Activated T-helper 1 cell treated with anti-CD3 and anti-CD28 coated beads, Interleukin-2, amount 50 U/mL, for 16 hours (primary cell): ENCODE measurements at places on chromosomes 6 and 20.

- DNase-seq, result no peak
Observed at GRCh38 chr6:152151920-152152319, 344.4 kb downstream of the ESR1 start.

DNA sequence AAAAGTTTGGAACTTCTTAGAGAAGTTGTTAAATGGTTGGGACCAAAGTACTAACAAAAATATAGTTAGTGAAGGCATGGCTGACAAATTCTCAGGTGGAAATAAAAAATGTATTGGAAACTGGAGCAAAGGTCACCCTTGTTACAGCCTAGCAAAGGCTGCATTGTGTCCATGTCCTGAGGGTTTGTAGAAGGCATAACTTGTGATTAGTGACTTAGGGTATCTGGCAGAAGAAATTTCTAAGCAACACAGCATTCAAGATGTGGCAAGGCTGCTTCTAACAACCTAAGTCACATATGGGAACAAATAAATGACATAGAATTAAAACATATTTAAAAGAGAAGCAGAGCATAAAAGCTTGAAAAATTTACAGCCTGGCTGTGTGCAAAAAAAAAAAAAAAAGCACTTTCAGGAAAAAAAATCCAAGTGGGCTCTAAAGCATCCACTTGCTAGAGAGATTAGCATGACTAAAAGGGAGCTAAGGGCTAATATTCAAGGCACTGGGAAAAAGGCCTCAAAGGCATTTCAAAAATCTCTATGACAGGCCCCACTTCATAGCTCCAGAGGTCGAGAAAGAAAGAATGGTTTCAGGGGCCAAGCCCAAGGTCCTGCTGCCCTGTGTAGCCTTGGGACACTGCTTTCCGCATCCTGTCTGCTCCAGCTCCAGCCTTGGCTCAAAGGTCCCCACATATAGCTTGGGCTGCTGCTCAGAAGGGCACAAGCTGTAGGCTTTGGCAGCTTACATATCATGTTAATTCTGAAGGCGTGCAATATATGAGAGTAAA is 453.2 kb upstream of the PTCHD4 start:
- DNase-seq, result no peak

- DNase-seq, result no peak
Observed at GRCh38 chr6:111183702-111184517, 96.6 kb downstream of the SLC16A10 start.

- peak; percentile 29 for DNase-seq
Observed at GRCh38 chr6:42960243-42961019, at the start of gene GNMT. TSS of gene GNMT (plus strand) at chr6:42960754. CDS start at chr6:42960768, 14 bp downstream.

DNA sequence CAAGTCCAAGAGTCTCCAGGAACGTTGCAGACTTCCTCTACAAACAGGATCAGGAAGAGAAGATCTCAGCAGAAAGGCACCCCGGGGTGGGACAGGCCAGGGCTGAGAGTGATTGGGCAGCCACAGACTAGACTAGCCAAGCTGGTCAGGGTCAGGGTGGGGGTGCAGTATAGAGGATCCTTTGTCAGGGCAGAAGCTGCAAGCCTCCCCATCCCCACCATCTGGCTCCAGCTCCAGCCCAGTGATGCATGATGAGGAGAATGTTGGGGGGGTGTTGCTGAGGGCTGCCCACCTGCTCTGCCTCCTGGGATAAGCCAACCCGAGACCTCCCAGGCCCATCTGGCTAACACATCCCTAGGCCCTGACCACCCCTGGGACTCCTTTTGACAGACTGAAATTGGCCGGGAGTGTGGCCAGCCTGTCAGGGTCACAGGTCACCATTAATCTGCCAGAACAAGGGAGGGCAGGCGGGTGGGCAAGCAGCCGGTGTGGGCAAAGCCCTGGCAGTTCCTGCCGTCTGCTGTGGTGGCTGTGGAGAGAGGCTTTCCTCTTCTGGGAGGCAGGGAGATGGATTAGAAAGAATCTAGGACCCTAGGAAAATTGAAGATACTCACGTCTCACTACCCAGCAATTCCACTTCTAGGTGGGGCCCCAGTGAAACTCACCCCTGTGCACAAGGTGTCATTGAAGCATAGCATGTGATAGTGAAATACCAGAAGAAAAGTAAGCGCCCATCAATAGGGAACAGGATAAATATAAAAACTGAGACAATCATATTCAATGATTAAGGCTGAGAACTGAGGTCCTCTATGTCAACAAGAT is 22.1 kb upstream of the SNTA1 start:
- DNase-seq, result no peak

DNA sequence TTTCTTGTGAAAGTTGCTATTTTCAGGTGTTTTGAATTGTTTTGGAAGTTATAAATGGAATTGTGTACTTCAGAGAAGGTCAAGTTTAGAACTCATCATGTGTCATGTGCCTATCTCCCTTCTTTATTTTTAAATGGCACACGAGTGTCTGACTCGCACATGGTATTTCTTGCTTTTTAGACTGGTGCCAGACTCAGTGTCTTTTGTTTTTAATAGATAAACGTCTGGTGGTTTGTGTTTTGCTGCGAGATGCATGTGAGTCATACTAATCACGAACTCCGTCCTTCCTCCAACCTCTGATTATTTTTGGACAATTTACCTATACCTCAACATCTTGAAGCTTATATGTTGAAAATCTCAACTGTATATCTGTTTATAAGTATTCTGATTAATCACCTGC is 292.1 kb downstream of the CDKAL1 start:
- no peak for DNase-seq

- DNase-seq, result no peak
Observed at GRCh38 chr6:13299403-13299821, 28.9 kb downstream of the TBC1D7 start.

DNA sequence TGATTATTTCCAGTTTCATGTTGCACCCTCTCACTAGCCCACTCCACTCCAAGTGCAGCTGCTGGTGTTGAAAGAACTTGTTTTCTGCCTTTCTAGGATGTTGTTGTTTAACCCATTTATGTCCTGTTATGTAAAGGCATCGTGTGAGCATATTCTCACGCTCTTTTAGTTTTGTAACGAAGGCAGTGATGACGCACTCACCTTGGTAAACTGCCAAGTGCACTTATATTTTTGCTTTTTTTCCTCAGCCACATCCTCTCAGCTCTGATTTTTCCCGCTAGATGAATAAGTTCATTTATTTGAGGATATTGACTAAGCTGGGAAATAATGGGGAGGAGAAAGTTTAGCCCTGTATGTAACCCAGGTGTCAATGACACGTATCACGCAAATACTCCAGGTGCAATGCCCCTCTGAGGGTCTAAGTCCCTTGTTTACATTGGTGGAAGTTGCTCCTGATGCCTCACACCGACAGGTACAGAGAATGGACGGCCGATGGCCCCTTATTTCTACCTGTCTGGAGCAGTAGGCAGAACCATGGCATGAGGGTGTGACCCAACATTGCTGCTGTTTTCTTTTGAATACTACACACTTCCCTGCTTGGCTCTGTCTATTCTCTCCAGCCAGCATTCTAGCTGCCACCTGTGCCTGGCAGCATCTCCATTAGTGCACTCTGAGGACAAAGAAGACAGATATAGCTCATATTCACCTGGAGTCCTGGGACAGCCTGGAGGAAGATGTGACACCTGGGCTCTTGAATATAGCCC is 132.7 kb upstream of the SLC24A3 start:
- DNase-seq, result no peak

DNA sequence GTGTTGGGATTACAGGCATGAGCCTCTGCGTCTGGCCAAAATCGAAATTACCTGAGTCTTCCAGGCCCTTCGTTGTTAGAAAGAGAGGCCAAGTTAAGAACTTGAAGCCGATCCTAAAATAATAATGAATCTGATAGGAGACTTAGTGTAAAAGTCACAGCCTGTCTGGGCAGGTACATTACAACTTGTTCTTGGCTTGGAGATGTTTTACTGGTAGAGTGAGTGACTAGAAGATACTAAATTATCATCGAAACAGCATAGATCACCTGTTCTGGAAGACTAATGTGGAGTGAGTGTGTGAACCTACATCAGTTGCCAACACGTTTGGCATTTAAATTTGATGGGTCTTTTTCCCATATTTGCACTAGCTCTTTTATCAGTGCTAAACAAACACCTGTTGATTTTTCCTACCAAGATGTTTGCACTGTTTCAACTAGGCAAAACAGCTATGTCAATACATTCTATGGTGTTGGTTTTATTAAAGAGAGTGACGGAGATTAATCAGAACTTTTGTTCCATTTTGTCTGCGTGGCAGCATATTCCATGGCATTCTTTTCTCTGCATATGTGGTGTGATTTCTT is 4.6 kb upstream of the TMEM217 start:
- no peak for DNase-seq

GRCh38 chr20:35497780-35498189 is 31.7 kb downstream of the C20orf173 start:
- DNase-seq, result no peak

GRCh38 chr6:163253556-163254213 is 160.8 kb upstream of the QKI start:
- DNase-seq, result no peak

DNA sequence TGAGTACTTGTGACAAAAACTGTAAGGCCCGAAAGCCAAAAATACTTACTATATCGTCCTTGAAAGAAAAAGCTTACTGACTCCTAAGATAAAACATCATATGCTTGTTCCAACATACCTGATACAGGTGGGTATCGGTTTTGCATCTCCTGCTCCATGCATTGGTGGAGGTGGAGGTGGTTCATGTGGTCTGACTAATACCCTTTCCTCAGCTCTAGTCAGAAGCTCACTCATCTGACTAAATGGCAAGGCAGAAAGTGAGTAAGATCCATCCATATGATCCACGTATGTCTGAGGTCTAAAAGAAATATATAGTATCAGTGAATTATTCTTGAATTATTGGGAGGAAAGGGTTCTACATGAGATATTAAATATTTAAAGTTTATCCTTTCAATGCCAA is 76.2 kb downstream of the WASF1 start:
- DNase-seq, result no peak

DNA sequence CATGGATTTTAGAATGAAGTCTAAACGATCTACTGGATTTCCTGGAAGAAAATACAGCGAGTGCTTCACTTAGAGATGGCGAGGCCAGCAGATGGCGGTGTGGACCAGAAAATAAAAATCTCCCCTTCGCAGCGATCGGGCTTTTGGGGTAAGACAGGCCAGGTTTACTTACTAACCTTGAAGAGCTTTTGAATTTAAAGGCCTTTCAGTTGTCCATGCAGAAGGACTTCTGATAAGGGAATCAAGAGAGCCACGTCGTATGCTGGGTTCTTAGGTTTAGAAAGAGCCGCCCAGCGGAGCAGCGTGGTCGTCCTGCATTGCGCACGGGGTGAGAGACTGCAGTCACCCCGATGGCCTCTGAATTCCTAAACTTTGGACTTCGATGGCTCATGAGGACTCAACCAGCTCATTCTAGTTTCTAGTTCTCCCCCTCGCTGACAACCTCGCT is 125.2 kb upstream of the RALGAPA2 start:
- DNase-seq, result no peak

- no peak for DNase-seq
Observed at GRCh38 chr20:46158476-46158987, 40.4 kb downstream of the CD40 start.

DNA sequence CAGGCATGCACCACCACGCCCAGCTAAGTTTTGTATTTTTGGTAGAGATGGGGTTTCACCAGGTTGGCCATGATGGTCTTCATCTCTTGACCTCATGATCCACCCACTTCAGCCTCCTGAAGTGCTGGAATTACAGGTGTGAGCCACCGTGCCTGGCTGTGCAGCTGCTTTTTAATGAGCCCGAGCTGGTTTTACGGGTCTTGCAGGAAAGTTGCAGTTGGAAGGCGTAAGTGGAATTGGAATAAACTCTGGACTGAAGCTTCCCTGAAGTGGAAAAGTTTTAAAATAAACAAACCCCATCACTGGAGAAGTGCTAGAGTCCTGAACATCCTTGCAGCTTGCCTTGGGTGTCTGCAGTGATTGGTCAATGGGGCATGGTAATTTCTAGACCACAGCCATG is 40.4 kb downstream of the KIF25 start:
- DNase-seq, result no peak

GRCh38 chr6:140987364-140988155 is 1145.2 kb upstream of the GJE1 start:
- DNase-seq, result no peak

DNA sequence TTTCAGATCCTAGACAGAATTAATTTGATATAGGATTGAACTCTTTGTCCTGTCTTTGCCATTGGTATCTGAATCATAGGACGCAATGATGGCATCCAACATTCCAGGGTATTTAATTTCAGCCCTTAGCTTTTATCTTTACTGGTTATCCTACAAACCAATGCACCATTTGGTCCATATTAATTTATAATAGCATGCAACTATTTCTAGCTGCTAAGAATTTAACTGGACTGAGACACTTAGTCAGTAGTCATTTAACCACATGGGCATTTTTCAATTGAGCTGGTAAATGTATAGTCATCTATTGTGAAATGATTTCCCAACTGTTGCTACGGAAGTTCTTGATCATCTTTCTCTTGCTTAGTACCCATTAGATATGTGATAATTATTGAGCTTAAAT is 141.1 kb downstream of the CD164 start:
- no peak for DNase-seq

- no peak for DNase-seq
Observed at GRCh38 chr20:2238601-2239000, 57.2 kb upstream of the TGM3 start.

DNA sequence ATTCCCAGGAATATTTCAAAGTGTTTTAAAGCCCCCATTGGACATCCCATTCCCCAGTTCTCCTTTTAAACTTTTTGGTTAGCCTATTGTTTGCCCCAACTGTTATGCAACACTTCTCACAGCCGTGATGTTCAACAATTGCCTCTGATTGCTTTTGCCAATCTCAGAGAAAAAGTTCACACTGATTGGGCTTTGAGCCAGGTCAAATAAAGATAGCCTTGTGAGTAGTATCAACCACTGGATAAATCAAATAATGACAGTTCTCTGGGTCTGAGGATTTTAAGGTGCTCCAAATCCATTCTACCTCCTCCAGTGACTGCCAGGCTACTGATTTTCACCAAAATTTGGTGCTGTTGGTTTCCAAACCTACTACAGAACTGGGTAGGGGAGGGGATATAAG is 19.1 kb upstream of the NOP56 start:
- no peak for DNase-seq

DNA sequence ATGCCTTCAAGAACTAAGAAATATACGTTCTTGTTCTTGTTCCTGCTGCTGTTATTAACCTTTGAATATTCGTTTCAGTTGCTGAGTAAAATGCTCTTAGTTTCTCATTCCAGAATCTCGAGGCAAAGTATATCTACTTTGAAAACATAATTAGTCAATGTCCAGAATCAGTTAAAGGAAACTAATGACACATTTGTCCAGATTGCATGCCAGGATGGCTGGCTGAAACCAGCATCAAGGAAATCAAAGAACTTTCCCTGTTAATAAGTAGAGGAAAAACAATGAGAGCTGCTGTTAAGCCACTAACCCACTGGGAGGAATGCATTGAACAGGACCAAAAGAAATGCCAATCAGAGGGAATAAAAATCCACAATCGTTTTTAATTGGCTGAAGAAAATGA is 196.9 kb downstream of the ALDH8A1 start:
- DNase-seq, result no peak
